Right renal pelvis (tissue), 4 donors: ENCODE measurements at places on chromosomes 12 and 14.
A peak's percentile ranks its signal among the peaks of the same experiment; 100 is the strongest.

DNA sequence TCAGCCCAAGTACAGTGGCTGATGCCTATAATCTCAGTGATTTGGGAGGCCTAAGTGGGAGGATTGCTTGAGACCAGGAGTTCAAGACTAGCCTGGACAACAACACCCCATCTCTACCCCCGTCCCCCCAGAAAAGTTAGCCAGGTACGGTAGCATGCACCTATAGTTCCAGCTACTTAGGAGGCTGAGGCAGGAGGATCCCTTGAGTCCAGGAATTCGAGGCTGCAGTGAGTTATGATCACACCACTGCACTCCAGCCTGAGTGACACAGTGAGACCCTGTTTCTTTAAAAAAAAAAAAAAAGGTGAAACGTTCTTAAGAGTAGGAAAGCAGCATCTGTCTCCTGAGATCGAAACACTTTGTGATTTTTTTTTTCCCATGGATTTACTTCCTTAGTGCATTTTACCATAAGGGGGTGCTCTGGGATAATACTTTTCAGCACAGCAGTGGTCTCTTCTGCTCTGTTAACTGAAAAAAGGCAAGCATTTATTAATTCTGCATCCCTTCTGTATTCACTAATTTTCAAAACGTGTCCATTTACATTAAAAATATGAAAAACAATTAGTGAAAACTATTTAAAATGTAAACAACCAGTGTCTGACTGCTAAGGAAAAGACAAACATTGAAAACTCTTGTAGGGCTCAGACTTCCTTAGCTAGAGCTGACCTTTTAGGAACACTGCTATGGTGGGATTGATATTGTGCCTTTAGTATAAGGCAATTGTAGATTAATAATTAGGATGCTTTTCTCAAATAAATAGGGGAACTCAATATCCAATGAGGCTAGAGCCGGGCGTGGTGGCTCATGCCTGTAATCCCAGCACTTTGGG, 31.2 kb upstream of the USP44 start:
- peak; percentile 33 for DNase-seq

DNA sequence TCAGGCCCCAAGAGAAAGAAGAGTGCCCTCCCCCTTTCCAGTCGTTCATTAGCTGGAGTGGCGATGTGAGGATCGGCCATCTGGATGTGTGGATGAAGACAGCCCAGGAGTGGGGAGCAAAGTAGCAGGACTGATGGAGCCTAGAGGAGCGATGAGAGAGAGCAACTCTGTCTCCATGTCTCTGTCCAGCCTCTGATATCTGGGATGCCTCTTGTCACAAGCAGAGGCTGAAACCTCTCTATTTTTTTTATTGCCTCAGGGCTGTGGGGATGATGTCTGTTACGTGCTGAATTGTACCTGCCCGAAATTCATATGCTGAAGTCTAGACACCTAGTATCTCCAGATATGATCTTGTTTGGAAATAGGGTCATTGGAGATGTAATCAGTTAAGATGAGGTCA, 2.7 kb downstream of the SERPINA11 start:
- no peak for DNase-seq

GRCh38 chr14:105091054-105091516, 25.9 kb upstream of the GPR132 start:
- no peak for DNase-seq

- DNase-seq, result no peak
These were observed 31.2 kb downstream of the CCDC59 start for GRCh38 chr12:82326905-82327503.

GRCh38 chr12:53612978-53613377, 13.2 kb downstream of the ATF7 start:
- no peak for DNase-seq

- no peak for DNase-seq
These were observed 52.6 kb downstream of the HECTD1 start for GRCh38 chr14:31154956-31155355.

- no peak for DNase-seq
These were observed 603 bp upstream of the LRR1 start for GRCh38 chr14:49598189-49598484.

DNA sequence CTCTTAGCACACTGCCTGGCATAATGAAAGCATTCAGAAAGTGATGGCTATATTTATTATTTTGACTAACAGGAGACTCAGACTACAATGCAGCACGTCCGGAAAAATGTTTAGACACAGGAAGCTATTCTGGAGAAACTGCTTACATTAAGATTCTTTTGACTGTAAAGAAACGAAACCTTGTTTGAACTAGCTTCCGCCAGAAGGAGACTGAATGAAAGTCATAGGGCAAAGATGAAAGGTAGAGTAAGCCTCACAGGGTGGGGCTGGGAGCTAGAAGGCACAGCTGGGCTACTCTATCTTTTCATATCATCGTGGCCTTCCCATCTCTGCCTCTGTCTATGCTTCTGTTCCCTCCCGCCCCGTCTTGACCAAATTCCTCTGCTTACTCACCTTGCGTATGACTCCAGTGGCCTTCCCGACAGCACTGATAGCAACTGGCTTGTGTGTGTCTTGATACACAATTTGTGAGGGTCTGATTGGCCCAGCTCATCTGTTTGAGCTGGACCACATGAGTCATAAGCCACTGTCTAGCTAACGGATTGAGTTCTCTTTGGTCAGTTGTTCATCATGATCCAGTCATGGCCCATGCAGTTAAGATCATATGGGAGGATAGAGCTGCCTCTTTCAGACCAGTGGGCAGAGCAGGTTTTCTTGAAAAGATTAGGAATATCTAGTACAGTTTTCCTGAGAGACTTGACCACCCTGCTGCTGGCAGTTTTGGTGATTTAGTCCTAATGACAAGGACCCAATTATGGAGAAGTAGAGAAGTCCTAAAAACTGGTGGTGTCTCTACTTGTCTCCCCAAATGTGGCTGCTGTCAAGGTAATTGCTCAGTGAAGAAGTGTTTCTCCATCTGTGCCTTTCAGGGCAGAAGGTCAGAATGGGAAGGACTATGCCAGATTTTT, 151.5 kb upstream of the SLC38A2 start:
- DNase-seq, result no peak

DNA sequence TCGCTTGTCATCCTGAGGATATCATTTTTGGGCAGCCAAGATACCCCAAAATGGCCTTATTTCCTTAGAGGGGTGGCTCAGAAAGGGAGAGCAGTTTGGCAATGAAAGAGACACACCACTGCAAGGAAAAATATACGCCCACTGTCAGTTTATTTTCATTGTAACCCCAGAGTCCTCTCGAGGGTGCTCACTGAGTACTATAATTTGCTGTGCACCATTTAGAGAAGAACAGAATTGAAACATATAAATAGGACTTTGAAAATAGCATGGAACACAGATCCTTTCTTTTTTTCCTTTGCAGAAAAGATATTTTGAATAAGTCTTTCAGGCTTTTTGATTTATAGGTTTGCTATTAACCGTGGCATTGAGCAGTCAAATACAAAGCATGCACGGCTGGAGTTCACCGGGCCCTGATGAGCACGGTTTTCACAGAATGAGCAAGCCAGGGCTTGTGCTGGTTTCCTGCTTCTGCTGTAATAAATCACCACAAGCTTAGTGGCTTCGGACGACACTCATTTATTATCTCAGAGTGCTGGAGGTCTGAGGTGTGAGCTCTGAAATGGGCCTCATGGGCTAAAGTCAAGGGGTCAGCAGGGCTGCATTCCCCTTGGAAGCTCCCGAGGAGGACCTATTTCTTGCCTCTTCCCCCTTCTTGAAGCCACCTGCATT, 152.3 kb downstream of the ZNF664 start:
- no peak for DNase-seq

DNA sequence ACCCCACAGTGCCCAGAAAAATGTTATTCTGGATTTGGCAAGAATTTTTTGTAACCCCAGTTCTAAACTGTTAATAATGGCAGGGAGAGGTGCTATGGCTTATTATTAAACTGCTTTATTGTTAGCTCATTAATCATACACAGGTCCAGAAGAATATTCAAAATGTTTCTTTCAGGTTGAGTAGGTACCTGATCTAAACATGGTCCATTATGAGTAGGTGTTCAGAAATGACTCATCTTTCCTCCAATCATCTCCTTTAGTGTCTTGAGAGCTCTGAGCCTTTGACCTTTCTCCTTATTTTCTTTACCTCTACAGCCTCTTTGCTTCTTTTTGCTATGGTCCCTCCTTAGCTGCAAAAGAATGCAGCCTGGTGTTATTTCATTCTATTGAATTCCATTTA, 211.0 kb upstream of the GARIN6 start:
- no peak for DNase-seq

DNA sequence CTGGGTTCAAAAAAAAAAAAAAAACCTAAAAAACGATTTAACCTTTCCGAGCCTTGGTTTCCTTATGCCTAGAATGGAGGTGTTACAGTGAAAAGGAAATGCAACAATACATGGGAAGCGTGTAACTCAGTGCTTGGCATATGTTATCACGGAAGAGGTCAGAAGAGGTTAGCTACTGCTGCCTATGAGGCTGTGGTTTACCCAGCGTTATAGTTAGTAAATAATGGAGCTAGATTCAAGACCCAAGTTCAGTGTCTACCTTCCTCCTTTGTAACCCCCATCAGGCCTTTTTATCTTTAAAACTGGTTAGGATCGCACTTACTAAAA, 839 bp downstream of the IFT43 start:
- DNase-seq, result no peak

DNA sequence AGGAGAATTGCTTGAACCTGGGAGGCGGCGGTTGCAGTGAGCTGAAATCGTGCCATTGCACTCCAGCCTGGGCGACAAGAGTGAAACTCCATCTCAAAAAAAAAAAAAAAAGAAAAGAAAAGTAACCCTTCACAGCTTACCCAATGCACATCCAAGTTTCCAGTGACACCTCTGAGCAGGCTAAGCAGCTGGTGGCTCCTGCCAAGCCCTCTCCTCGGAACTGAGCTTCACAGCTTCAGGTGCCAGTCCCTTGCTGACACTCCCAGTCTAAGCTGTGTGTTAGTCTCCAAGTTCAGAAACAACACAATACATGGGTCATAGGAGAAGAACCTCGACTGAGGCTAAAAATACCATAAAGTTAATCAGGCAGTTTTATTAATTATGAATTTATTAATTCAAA, 7.9 kb downstream of the CD9 start:
- DNase-seq, result no peak

DNA sequence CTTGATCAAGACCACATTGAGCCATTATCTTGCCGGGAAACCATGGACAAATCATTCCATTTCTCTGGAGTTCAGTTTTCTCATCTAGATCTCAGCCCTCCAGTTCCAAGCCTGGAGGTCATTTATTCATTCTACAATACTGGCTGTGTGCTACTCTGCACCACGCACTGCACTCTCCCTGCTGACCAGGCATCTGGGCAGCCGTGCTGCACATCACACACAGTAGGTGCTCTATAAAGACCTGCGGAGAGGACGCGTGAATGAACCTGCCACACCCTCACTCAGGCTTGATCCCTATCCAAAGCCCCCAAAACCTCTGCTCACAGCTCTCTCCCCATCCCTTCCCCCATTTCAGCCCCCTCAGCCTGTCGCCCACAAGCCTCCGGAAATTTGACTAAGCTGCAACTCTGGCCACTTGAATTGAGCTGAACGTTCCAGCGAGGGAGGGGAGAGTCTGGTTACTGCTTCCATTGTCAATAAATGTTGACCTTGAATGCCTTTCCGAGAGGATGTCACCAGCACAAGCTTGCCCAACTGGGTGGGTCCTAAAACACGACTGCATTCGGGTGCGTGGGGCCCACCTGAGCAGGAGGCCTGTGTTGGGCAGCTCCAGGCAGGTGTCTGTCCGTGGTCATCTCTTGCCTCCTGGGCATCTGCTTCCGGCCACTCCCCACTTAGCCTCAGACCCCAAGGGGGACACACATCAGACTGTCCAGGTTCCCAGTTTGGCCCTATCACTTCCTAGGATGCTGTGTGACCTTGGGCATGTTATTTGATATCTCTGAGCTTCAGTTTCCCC, 17.8 kb downstream of the FAIM2 start:
- DNase-seq, result no peak

GRCh38 chr12:131592972-131593371, 117.9 kb upstream of the SFSWAP start:
- no peak for DNase-seq

DNA sequence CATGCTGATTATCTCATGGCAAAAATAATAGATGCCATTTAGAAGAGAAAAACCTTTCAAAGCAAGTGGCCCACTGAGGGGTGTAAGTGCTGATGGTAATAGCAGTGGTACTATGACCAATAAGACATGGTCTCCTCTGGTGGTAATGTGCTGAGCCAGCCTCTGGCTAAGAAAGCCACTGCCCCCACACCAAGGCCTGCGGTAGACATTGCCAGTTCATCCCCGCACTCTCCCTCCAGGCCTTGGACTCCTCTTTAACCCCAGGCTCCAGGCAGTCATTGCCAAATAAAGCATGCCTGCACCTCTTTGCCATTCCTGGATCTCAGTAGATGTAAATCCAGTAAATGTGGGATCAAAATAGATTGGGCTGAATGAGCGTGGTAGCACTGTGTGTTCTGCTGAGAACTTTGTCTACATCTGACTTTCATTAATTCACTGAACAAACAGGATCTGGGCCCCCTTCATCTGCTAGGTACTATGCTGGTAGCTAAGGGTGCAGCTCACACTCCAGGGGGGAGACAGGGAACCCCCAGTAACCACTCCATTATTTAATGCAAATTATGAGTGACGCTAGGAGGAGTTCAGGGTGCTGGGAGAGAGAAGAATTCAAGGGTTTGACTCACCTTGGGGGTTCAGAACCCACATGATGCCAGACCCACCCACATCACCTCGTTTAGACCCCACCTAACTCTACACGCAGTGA, 89.3 kb downstream of the BCL11B start:
- DNase-seq, result no peak

DNA sequence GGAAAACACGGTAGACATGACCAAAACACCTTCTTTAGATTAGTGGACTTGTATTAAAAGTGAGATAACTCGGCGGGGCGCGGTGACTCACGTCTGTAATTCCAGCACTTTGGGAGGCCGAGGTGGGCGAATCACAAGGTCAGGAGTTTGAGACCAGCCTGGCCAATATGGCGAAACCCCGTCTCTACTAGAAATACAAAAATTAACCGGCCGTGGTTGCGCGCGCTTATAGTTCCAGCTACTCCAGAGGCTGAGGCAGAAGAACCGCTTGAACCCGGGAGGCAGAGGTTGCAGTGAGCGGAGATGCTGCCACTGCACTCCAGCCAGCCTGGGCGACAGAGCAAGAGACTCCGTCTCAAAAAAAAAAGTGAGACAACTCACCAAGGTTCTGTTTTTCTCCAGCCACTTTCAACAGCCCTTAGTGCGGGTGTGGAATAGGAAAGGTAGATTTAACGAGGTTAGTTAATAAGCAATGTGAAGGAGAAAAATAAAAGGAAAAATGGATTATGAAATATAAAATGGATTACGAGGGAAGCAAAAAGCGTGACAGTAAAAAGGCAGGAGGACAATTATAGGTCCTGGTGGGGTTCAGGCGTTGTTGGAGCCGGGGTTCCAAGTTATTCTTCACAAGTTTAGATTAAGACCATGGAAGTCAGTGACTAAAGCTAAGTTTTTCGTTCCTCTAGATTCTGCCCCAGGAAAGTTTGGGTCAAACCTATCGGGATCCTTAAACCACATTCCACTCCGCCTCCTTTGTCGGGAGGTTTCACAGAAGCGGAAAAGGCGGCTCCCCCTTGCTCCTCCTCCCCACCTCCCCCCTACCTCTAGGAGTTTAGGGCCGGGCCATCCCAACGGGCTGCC, 534 bp downstream of the PPP2R3C start:
- no peak for DNase-seq
